ENCODE measurements at places on chromosomes 4 and X.

- no peak for DNase-seq
Observed at GRCh38 chrX:13688384-13688957, 457 bp upstream of the RAB9A start.

DNA sequence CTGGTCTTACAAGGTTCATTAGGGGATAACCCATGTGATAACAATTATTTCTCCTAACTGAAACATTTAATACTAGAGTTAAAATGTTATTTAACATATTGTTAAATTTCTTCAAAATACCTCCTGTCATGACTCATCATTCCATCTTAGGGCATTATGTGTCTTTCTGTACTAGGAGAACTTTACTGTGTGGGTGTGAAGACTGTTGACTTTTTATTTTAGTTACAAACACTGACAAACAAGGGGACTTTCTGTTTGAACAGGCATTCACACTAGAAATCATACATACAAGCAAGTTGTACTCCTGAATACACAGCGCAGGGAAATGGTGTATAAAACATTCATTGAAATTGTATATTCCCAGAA lies 175.9 kb downstream of the FBXW7 start:
- no peak for DNase-seq

DNA sequence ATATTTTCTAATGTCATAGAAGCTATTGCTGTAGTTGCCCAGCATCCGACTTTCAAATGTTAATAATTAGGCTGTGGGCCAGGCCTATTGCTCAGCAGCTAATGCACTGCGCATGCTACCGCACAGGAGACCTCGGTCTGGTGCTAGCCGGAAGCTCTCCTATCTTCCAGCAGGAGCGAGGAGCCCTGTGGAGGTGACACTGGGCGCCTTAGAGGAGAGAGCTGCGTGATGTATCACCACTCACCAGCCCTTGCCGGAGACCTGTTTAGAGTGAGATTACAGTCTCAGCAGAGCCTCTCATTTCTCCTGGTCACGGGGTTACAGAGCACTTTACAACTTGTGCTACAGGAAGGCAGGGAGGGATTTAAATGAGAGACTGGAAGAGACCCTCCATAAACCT lies 31.1 kb upstream of the MID1IP1 start:
- no peak for DNase-seq

DNA sequence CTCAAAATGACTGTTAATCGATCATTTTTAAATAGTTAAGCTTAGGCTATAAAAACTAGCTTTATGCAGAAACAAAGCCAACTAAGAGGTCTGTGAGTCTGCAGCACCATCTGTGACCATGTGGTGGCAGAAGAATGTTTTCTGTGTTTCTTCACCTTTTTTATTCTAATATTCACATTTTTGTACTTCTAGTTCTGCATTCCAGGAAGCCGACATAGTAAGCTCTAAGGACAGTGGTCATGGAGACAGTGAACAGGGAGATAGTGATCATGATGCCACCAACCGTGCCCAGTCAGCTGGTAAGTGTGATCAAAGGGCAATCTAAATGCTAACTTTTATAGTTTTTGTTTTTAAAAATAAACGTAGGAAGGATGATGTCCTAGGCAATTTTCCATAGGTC lies 5.6 kb downstream of the PCDH10 start:
- no peak for DNase-seq

- no peak for DNase-seq
Observed at GRCh38 chr4:83180431-83180968, 66.0 kb upstream of the PLAC8 start.

DNA sequence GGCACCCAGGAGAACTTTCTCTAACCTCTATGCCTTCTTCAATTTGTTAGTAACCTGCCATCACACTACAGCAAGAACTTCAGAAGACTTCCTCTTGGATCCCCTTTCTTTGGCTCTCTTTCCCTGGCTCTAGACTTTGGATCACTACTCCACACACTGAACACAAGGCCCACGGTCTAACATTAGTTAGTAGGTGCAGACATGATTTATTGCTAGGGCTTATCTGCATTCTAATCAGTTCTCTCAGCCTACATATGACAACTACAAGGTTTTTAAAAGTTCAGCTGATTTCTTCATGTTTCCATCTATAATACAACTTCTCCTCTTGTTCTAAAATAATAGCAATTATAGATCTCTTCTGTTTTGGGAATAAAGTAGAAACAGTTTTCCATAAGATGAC lies 209.1 kb upstream of the ANXA10 start:
- DNase-seq = no peak

GRCh38 chr4:94284889-94285288 lies 57.7 kb downstream of the HPGDS start:
- no peak for DNase-seq

- DNase-seq = no peak
Observed at GRCh38 chr4:40448875-40449274, 113.7 kb downstream of the CHRNA9 start.

GRCh38 chr4:14646831-14647230 lies 355.4 kb upstream of the CPEB2 start:
- DNase-seq = no peak

DNA sequence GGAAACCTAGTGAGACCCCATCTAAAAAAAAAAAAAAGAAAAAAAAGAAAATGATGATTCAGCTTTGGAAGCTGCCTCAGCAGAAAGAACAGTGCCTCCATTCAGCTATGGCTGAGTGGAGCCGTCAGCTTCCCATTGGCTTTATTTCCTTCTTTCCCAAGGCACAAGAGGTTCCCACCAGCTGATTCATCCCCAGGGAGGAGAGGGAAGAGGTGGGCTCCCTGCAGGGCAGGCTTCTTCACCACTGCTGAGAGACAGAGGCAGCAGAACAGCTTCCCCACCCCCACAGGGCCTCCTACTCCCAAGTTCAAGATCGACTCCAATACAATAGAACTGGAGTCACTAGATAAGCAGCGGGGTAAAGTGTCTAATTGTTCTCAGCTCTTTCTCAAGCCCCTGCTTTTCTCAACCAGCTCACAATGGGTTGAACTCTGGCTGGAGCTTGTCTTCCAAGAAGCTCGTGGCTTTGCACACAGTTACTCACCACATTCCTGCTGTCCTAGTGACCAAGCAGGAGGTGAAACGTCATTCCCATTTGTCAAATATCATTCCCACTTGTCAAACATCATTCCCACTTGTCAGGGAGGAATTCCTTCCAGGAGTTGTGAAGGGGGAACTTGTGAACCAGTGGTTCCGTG lies 47.8 kb downstream of the FHDC1 start:
- DNase-seq = no peak

- DNase-seq = no peak
Observed at GRCh38 chrX:10006086-10006485, 38.9 kb downstream of the CLDN34 start.

GRCh38 chr4:15873117-15873516 lies 65.4 kb downstream of the FGFBP1 start:
- DNase-seq = no peak

- no peak for DNase-seq
Observed at GRCh38 chrX:131728295-131729145, 184.6 kb downstream of the OR13H1 start.

DNA sequence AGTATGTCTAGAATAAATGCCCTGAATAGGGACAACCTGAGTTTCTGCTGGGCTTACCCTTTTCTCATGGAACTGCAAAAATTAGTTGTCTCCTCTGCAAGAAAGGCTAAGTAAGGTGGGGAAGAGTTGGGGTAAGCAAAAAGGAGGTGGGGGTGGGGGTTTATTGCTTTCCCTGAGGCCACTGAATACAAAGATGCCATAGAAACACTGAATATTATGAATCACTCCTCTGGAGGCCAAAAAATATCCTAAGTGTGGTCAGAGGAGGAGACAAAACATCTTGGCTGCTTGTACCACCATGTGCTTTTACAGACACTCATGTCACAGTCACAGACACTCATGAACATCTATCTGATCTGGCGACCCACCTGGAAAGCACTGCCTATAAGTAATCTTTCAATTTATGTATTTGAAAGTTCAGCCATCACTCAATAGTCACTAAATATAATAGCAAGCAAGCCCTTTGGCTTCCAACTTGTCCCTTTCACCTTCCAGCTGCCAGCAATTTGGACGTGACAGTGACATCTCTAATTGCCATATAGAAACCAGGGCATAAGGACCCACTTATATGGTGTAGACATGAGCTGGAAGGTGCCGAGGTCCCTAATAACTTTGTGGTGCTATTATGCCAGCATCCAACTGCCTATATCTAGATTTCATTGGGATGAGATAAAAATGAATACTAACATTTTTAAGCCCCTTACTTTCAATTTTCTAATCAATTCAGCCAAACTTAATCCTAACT lies 122.7 kb upstream of the CBR4 start:
- no peak for DNase-seq

- no peak for DNase-seq
Observed at GRCh38 chrX:24480400-24480865, 15.3 kb downstream of the PDK3 start.

DNA sequence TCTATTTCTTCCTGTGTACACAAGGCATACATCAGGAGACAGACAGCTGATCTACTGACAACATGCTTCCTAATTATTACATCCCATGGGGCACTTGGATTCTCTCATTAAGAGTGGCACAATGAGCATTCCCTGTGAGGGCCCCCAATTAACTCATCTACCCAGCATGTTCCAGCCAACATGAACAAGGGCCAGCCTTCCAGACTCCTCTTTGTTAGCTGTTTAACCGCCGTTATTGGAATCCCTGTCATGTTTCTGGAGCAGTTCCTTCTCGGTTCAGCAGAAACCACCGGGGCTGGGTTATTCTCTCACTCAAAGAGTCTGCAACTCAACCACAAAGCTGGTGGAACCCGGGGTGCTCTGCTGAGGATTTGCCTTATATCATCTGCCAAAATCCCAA lies 9.9 kb upstream of the GPM6B start:
- DNase-seq = no peak
